ENCODE measurements at places on chromosomes 2 and 18. TPM values are rescaled to one million over a fixed set of nuclear protein-coding genes. Genes with fewer than 3 reads are reported as not detected.

- no peak for DNase-seq
Measured at GRCh38 chr2:82993609-82994008, 1465.5 kb downstream of the SUCLG1 start.

DNA sequence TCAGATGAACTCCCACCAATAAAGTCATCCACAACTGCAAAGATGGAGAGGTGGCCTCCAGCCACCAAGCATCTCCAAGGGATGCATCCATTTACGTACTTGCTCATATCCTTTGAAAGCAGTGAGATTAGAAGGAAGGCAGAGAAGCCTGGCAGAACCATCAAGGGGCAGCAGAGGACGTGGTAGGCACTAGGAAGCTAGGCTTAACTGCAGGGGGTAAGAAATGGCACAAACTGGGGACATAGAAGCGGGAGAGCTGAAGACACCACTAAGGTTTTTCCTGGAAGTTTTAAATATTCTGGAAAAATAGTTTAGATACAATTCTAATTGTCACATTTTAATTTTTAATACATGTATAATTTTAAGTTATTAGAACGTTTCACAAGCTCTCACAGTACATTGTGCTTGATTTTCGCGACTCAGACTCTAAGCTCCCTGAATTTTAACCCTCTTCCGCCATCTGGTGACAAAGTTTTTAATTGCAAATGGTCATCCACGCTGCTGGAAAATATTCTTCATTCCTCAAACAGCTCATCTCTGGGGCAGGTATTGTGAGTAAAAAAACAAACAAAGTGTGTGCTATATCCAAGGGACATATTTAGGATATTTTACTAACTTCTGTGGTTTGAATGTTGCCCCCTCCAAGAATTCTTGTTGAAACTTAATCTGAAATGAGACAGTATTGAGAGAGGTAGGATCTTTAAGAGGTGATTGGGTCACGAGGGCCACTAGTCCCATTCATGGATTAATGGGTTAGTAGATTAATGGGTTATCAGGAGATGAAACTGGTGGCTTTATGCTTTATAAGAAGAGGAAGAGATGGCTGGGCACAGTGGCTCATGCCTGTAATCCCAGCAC is 1.6 kb upstream of the PSTPIP2 start:
- peak; percentile 36 for DNase-seq

- no peak for DNase-seq
Measured at GRCh38 chr2:230939691-230940470, 14.8 kb upstream of the GPR55 start.

Gene FABP1
- total RNA-seq: 0.46 TPM

Gene CHRND
- total RNA-seq: 0.07 TPM

Gene ALLC
- not detected for total RNA-seq

Gene HS6ST1
- 55.1 TPM for total RNA-seq

Gene PARD3B
- total RNA-seq: 5.9 TPM

Gene FRZB
- total RNA-seq: 1.5 TPM
